ENCODE measurements at places on chromosomes 16 and 17. TPM values are rescaled to one million over a fixed set of nuclear protein-coding genes. Genes with fewer than 3 reads are reported as not detected.

GRCh38 chr17:40905370-40905769 lies 20.3 kb upstream of the KRT20 start:
- no peak for DNase-seq

DNA sequence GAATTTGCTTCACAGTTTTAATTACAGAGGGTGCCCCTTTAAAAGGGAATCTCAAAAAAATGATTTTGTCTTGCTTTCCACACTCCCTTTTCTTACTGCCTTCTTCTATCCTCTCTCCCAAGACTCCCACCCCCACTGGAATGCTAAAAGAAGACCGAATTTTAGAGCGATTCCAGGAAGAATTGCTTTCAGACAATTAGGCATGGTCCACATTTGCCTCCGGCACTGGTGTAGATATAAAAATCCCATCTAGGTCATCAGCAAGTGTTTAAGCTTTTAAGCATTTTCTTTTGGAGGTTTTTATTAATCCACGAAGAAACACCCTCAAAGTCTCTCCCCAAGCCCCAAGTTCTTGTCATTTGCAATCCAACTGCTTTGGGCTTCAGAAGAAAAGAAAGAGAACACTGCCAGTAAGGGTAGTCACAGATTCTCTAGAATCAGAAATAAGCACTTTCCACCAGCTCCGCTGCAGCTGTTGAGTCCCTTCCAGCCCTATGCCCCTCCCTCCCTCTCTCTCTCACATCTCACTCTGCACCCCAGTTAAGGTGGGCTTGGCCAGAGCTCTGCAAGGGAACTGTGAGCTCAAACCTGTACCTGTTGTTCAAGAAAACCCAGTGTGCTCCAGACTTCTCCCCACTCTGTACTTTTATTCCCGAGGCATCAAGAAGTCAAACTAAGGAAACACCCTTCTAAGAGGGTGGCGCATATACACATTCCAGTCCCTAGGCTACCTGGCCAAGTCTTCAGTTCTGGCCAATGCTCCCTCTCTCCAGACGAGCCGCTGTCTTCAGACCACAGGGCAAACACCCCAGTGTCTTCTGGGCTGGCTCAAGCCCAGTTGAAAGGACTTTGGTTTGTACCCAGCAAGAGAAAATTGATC lies 170.2 kb downstream of the RGS9 start:
- DNase-seq, result no peak

GRCh38 chr17:65627891-65628643 lies 66.6 kb upstream of the AXIN2 start:
- peak; percentile 71 for DNase-seq

DNA sequence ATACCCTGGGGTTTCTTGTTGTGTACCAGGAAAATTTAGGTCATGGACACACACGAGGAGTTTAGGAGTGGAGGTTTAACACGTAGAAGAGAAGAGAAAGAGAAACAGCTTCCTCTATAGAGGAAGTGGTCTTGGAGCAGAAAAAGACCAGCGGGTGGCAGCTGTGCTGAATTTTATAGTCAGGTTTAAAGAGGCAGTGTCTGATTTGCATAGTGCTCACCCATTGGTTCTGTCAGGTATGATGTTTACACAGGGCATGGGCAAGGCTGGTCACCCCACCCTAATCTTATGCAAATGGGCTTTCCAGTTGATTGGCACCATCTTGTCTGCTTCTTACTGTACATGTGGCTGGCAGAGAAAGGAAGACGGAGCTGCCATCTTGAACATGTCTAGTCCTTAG lies 309.0 kb downstream of the CDH13 start:
- peak; percentile 32 for DNase-seq

DNA sequence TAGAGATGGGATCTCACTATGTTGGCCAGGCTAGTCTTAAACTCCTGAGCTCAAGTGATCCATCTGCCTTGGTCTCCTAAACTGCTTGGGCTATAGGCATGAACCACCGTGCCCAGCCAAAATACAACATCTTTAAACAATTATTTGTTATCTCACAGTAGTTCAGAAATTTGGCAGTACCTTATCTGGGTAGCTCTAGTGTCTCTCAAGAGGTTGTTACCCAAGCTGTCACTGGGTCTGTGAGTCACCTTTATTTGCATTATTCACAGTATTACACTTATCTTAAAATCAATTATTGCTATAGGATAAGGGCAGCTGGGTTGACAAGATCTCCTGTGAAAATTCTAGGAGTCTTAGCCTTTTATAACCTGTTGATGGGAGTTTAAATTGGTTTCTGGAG lies 64.0 kb upstream of the GAS7 start:
- DNase-seq, result no peak

GRCh38 chr16:27220527-27220926 lies 17.2 kb downstream of the KDM8 start:
- DNase-seq, result no peak

- DNase-seq, result peak; percentile 78
Observed at GRCh38 chr17:74566132-74566753, 1.1 kb downstream of the CD300H start.

DNA sequence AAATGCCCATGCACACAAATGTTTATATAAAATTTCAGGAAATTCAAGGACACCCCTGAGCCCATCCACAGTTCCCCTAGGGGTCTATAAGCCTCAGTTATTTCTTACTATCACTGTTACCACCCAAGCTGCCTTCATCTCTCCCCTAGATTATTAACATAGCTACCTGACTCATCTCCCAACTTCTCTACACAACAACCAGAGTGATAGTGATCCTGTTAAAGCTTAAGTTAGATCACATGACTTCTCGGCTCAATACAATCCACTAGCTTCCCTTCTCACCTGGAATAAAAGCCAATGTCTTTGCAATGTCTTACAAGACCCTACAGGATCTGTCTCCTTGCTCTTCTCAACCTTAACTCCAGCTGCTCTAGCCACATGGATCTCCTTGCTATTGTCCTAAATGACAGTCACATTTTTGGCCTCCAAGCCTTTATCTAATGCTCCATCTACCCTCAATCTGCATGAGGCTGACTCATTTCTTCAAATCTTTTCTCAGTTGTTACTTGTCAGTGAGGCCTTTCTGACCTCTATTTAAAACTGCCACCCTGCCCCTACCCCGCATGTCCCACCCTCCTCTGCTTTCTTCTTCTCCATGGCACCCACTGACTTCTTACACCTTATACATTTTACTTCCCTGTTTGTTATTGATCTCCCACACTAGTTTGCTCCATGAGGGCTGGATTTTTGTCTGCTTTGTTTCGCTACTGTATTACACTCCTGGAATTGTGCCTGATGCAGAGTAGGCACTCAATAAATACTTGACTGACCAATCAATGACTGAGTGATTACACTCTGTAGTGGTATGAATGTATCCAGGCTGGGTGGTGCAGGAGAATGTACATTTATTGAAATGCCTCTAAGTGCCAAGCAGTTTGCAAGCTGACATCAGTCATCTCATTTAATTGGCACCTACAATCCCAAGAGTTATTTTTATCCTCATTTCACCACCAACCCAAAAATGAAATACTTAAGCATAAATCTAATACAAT lies 5.2 kb upstream of the LIG3 start:
- DNase-seq, result no peak

DNA sequence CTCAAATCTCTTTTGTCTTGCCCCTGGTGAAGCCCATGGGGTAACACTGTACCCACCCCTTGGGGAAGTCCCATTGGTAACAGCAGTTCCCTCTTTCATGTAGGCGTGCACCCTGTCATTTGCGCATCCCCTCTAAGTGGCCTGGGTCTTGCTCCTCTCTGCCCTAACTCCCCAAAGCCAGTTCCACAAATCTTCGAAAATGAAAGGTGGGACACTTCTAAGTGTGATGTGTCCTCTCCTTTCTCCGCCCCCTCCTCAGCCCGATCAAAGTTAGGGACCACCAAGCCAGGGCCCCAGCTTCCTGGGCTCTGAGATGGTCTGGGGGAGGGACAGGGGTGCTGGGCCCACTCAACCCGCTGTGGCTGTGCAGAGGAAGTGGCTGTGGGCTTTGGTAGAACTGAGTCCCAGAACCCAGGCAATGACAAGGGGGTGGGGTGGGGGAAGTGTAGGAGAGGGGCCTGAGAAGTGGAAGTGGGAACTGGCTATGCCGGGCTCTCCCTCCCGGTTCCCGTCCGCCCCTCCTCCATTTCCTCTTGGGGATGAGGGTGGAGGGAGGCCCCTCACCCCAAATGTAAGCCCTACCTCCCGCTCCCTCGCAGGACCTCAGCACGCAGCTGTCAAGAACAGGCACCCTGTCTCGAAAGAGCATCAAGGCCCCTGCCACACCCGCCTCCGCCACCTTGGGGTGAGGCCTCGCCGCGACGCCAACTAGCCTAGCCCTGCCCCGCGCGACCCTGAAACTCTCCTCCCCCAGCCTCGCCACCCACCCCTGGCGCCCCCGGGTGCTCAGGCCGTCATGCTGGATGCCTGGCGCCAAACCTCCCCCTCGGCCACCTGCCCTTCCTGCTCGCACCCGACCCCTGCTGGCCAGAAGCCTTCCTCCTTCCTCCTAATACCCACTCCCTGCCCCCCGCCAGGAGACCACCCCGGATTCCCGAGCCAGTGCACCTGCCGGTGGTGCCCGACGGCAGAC lies 8.7 kb downstream of the ABI3 start:
- no peak for DNase-seq

DNA sequence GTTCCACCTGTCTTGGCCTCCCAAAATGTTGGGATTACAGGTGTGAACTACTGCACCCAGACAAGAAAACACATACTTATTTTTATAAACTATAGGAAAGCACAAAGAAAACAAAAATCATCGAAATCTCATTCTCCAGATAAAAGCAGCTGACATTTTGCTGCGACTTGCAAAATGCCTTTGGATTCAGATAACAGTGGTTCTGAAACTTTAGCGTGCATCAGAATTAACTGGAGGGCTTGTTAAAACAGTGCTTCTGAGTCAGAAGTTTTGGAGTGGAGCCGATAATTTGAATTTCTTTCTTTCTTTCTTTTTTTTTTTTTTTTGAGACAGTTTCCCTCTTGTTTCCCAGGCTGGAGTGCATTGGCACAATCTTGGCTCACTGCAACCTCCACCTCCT lies 17.7 kb upstream of the GJD3 start:
- no peak for DNase-seq

DNA sequence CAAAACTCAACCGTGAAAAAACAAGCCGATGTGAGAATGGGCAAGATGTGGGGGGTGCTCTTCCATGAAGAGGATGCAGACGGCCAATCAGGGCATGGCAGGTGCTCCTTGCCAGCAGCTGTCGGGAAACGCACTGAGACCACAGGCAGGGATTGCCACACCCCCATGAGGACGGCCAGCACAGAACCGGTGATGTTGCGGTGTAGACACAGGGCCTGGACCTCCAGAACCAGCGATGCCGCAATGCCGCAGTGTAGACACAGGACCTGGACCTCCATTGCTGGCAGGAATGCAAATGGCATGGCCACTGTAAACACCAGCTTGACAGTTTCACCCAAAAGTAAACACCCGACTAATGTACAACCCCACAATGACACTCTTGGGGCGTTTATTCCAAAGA lies 164.9 kb downstream of the BANP start:
- DNase-seq, result no peak

DNA sequence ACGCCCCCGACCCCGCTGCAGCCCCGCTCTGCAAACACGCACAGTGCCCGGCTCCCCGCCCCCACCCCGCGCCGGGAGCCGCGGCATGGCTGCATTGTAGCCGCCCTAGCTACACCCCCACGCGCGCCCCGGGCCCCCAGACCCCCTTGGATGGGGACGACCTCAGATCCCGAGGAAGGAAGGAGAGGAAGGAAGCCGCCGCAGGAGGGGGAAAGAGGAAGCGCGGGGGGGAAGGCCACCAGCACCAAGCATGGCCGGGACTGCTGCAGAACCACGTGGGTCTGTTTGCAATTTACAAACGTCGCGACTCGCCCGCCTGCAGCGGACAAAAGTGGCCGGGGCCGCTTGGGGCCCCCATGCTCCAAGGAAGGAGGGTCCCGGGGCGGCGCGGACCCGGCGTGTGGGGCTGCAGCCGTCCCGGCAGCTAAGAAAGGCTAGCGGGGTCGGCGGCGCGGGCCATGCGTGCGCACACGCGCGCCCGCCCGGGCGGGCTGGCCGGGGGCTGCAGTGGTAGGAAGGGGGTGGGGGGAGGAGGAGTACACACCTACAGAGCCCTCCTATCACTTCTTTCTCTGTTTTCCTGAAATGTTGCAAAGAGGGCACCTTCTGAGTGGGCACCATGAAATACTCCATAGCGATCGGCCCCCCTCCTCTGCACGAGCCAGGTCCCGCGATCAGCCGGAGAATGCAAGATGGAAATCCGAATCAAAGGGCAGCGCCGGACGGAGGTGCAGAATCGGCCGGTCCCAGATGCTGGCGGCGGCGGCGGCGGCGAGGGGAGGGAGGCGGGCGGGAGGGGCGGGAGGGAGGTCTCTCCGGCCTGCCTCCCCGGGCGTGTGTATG lies 488 bp downstream of the TFAP4 start:
- DNase-seq, result peak; percentile 42

GRCh38 chr17:69142175-69142802 lies 594 bp upstream of the ABCA6 start:
- peak; percentile 70 for DNase-seq

GRCh38 chr17:78168903-78169793 lies 767 bp downstream of the SYNGR2 start:
- DNase-seq, result peak; percentile 78

GRCh38 chr16:11263737-11264136 lies 5.4 kb downstream of the TNP2 start:
- DNase-seq, result no peak

DNA sequence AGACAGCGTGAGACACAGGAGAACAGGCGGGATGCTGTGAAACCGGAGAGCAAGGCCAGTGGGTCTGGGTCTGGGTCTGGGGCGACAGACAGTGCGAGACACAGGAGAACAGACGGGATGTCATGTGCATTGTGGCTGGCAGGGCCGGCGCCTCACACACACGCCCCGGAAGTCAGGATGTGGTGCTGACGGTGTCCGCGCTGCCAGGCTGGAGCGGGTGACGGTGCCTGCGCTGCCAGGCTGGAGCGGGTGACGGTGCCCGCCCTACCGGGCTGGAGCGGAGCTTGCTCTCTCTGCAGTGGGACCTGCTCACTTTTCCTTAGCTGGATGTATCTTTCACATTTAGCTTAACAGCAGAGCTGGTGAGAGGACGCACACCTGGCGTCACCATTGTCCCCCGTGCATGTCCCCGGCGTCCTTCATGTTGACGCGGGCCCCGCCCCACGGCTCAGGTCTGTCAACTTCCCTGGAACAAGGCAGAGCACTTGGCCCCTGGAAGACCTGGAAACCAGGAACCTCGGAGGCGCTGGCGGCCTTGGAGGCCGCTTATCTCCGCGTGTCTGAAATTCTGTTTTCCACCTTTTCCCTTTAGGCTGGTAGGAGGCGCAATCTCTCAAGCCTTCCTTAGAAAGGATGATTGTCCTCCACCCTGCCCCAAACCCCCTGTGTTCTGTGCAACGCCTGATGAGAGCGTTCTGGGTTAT lies 43.0 kb upstream of the ZNF750 start:
- no peak for DNase-seq

The JMJD8 gene
- total RNA-seq, result 23.6 TPM

The TCAP gene
- 0.71 TPM for total RNA-seq

The USP32 gene
- 62.9 TPM for total RNA-seq

The CHST4 gene
- total RNA-seq, result not detected

The TEX19 gene
- not detected for total RNA-seq

The KRTAP3-2 gene
- total RNA-seq, result not detected
